ENCODE measurements at places on chromosomes 3 and 15.

- DNase-seq = no peak
Observed at GRCh38 chr15:52080706-52081392, 31.7 kb downstream of the BCL2L10 start.

DNA sequence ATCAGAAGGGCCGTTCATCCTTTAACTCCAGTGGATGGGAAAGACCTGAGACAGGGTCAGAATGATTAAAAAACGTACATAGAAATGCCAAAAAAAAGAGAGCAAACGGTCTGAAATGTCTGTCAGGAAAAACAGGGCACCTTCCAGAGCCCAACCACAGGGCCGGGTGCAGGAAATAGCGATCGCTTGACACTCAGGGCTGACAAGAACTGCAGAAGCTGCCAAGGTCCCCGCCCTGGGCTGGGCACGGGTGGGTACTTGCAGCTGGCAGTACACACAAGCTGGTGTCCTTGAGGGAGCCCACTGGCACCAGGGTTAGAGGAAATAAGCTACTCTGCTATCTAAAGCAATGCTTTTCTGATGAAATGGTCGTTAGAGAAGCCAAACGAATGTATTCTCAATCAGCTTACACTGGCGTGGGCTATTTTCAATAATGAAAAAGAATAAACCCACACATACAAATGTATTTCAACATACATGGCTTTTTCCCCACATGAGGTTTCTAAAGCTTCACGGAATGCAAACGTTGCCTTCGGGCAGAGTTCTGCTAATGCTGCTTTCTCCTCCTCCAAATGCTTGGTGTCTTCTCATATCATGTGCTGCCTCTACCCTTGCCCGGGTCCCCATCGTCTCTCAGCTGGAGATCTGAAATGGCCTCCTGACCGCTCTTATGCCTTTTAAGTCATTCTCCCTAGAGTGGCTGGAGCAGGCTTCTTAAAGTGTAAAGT, 15.6 kb downstream of the FRMD4B start:
- DNase-seq = no peak

- DNase-seq = no peak
Observed at GRCh38 chr3:194714564-194714963, 28.9 kb downstream of the FAM43A start.

GRCh38 chr15:70195171-70195570, 97.5 kb upstream of the TLE3 start:
- no peak for DNase-seq

GRCh38 chr3:125594125-125594524, 1.2 kb downstream of the OSBPL11 start:
- DNase-seq = peak; percentile 44

- DNase-seq = peak; percentile 40
Observed at GRCh38 chr3:189001559-189001958, 170.2 kb upstream of the TPRG1 start.

DNA sequence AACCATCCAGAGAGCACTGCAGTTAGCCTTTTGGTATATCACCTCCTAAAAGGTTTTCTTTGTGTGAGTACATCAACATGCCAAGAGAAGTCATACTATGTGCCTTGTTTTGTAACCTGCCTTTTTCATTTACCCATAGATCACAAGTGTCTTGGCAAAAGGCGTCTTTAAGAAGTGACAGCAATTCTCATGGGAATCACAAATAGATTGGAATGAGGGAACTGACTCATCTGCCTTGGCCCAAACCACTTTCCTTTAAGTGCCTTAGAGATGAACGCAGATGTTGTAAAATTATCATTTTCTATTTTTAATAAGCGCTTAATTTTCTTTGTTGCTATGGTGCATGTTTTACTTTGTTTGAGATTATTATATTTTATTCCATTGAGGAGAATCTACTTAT, 20.7 kb upstream of the POMGNT2 start:
- DNase-seq = no peak

DNA sequence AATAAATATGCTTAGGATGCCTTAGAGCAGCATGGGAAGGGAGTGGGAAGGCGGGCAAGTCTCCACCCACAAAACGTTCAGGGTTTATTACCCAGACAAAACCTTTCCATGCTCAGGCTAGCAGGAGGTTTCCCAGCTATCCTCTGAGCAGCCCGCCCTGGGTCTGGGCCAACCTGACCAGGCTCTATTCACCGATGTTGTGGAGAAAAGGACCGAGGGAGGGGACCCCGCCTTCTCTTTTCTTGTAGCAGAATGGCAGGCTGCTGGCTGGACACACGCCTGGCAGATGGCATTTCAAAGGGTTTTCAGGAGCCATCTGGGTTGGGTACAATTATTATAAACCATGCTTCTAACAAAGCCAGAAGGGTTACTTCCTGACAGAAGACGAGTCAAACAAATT, 540.9 kb downstream of the MAGI1 start:
- DNase-seq = no peak

GRCh38 chr15:37375519-37375918, 275.2 kb upstream of the MEIS2 start:
- no peak for DNase-seq

DNA sequence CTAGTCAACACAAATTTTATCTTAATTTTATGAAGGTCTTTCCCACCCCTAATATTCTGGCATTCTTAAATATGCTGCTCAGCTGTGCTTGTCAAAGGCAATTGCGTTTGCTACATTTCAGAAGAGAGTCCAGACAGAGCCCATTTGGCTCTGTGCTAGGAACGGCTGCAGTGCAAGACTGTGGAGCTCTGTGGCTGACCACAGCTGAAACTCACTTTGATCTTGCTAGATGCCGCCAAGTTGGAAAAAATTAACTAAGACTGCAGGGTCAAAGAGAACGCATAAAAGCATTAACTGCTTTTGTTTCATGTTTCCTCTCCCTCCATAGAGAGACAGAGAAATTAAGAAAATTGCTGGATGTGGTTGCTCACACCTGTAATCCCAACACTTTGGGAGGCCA, 7.6 kb upstream of the PPP1R2 start:
- no peak for DNase-seq

DNA sequence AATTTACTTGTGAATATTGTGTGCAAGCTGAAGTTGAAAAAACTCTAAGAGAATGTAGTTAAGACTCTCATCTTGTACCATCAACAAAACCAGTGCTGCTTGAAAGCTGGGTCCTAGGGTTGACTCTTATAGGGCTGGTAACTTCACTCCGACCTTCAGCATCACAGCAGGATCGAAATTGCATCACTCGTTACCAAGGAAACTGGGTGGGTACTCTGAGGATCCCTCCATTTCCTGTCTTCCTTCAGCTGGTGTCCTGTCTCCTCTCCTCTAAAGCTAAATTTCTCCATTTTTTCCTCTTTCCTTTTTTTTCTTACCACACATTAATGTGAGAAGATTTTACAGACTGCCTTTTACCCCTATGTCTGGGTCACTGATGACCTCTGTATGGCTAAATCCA, 3.0 kb upstream of the APH1B start:
- peak; percentile 64 for DNase-seq

DNA sequence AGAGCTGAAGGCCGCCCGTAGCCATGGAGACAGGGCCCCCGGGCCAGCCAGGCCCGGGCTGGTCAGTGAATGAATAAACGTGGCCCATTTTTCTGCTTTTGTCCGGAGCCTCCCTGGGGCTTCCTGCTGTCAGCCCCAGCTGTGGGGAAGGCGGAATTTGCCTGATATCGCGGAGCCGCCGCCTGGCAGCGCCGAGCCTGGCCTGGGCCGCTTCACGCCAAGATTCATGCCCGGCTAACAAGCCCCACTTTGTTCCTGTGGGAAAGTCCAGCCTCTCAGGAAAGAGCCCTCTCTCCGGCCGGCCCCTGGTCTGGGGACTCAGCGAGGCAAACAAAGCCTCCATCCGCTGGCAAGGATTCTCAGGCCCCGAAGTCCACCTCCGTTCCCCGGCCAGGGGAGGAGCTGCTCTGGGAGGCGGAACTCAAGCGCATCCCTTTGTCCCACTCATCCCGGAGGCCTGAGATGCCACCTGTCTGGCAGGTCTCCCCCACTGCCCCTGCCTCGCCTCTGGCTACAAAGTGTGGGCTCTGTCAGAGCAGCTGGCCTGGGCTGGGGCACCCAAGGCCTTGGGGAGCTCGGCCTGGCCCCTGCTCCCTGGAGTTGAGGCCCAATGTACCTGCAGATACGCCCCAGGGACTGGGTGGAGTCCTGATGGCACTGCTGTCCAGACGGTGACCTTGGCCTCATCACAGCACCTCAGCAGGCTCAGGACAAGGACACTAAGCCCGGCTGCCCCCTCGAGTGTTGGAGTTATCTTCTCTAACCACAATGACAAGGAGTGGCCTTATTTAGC, 51.6 kb upstream of the SLC6A11 start:
- DNase-seq = no peak

DNA sequence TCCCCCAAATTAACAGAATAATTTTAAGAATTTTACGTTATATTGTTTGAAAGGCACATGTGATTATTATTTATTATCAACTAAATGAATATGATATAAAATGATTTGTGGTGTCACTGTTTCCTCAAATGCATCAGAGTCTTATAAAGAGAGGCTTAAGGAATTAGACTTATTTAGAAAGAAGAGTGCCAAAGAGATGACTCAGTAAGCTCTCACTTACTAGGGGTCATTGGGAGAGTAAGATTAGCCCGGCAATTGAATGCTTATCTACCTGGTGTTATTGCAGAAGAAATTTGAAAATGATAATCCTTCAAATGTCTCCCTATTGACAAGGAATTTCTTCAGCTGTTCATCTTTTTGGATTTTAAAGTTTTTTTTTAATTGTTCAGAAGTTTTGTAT, 408.7 kb downstream of the OXSM start:
- DNase-seq = no peak

DNA sequence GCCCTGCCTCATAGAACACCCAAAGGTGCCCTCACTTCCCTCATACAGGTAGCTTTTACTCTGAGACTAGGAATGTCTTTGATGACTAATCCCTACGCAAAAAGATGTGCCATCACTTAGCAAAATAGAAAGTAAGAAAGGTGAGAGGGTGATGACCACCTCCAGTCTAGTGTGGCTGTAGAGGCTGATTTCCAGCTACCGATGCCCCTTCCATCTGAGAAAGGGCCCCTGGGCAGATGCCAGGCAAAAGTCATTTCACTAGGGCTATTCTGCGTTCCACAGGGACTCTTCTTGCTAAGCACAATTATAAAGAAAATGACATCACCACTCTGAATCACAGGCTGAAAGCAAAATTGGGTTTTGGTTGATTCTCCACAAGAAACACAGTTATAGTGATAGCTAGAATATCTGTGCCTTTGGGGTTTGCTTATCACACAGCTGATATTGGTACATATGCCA, 77.4 kb downstream of the RBPMS2 start:
- no peak for DNase-seq

DNA sequence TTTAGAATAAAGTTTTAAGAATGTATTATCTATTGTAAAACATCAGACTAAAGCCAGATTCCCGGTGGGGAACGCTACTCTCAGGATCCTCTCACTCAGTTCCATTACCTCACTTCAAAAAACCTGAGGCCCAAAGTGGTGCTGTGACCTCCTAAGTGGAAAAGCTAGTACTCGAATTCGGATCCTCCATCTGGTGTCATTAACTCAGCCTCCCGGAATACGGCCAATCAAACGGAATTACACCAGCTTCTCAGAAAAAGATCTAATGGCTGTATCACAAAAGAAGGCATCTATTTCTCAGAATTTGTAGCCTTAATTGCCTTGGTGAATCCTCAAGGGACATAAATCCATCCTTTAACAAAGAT, 627 bp downstream of the ACAD11 start:
- no peak for DNase-seq

DNA sequence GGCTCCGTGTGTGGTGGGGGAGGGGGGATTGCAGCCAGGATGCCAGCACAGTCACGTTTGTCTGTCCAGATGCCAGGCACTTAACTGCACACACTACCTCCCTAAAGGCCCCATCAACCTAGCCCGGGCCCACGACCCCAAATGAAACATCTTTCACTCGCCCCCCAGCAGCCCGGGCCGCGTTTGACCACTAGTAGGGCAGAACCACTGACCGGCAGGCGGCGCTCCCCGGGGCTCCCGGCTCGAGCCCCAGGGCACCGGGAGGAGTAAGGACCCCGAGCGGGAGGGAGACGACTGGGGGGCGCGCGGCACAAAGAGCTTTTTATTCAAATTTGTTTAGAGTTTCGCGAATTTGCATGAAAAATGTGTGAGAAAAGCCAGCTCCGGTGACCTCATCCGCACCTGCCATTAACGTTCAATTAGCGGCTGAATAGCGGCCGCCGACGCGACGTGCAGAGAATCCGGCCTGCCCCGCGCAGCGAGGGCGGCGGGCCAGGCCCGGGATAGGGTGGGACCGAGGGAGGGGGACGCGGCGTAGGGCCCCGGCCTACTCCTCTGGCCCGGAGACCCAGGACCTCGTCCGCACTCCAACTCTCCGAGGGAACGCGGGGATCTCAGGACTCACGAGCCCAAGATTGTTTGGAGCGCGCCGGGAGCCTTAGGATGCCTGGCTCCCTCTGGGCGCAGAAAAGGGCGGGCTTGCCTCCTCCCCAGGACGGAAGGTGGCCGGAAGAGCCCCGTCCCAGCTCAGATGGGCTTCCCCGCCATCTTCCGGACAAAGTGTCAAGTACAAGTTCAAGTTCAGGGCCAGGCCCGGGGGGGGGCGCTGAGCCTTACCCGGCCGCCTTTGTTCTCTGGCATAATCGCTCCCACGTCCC, 64.9 kb upstream of the POLG start:
- DNase-seq = peak; percentile 21

DNA sequence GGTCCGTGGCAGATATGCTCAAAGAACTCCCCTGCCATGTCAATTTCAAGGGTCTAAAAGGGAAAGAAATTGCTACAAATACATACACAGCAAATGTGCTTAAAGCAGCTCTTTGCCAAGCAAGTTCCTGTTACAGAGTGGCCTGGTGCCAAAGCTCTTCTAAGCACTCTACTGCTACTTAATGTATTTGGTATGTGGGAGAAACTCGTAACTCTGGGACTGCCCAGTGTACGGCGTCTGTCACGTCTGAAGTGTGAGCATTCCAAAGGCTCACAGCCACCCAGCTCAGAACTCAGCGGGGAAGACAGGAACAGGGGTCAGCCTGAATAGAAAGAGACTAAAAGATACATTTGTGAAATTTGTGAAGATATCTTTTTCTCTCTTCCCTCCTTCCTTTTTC, 54.6 kb downstream of the RBMS3 start:
- DNase-seq = peak; percentile 98

GRCh38 chr3:13747627-13748026, 132.2 kb downstream of the WNT7A start:
- DNase-seq = no peak

DNA sequence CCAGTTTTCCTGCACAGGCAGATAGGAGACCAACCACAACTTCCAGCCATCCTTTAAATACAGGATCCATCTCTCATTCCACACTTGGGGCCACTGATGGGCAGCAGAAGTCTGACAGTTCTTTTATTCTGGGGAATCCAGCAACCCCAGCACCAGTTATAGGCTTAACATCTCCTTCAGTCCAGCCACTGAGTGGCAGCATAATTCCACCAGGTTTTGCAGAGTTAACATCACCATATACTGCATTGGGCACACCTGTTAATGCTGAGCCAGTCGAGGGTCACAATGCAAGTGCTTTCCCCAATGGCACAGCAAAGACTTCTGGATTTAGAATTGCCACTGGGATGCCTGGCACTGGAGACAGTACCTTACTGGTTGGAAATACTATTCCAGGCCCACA, 2.9 kb downstream of the NPAP1 start:
- DNase-seq = no peak

Data from fibroblast of villous mesenchyme (primary cell).